ENCODE measurements at places on chromosomes 2 and 18.

- DNase-seq, result no peak
Measured at GRCh38 chr2:168904358-168904757, 3.3 kb downstream of the G6PC2 start.

DNA sequence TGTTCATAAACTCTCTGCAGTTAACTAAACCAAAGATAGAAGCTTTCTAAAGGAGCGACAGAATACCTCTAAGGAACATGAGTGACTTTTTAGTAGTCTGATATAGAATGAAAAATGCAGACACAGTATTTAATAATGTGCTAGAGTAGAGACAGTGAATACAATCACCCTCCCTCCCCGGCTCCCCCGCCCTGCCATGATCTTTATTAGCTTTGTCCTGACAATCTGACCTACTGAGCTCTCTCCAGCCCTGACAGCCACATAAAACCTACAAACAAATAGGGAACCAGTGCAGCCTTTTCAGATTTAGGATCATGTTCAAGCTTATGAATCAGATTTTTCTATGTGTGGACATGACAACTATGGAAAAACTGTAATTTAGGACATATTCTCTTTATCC, 777.6 kb upstream of the FANCL start:
- DNase-seq, result no peak

DNA sequence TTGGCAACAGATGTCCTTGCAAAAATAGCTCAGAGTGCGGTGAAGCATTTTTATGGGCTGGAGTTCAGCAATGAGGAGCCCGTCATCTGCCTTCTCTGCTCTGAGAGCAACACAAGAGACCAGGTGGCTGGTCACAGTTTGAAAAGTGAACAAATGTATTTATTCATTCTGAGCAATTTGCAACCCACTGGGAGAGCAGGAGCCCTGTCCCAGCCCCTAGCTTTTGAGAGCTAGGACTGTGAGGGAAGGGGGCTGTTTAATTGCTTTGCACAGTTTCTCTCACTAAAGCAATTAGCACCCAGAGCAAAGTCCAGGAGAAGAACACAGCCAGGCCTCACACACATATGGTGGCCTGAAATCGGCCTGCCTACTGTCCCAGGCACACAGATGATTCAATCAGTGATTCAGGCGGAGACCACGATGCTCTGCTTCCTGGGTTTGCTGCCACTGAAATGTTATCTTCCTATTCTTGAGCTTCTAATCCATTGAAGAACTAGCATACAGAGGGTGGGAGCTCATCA, 646.1 kb upstream of the ACVR2A start:
- DNase-seq, result no peak

DNA sequence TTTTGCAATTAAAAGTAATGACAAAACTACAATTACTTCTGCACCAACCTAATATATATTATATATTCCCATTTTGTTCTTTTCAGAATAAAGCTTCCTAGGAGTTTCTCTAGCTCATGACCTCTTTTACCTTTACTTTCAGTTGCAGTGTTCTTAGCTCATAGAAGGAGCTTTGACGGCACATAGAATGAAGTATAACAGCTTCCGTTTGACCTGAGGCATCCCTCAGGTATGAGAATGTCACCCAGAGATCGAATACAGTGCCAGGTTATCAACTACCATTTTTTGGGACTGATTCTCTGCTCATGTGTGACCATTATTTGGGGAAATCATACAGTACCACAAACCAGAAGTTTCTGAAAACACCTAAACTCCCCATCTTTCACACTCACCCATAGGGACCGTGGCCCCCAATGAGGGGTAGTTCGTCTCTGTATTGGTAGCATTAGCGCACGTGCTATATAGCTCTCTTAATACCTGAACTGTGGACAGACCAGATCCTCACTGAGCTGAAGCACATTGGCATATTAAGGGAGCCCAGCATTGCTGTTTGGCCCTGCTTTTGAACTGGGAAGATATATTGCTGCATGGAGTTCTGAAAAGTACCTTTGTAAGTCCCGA, 123.0 kb downstream of the SPTBN1 start:
- DNase-seq, result no peak

All from SIG-M5 (cell line).